ENCODE measurements at places on chromosomes 1 and 21.

GRCh38 chr1:84732520-84732919, 42.3 kb upstream of the SSX2IP start:
- DNase-seq: no peak

DNA sequence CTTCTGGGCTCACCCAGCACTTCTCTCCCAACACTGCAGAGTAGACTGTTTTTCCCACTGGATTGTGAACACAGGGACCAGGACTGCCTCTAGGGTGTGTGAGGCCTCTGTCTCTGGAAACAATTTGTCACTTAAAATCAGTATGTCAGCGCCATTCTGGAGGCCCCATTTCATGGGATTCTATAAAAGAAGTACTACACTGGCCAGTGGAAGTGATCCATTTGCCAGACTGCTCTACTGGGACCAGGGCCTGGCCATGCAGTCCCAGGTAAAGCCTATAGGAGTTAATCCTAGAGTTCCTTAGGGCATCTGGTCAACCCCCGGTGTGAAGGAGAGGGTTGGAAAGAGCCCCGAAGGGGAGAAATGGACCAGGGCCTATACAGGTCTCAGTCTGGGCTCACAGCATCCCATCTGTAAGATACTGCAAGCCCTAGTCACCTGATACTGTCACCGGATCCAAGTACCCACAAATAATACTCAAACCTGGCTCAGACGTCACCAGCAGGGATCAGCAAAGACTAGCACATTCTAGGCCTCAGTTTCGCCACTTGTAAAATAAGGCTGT, 245.0 kb downstream of the FOXD2 start:
- no peak for DNase-seq

GRCh38 chr1:62796221-62796620, 12.3 kb downstream of the ATG4C start:
- DNase-seq: no peak

DNA sequence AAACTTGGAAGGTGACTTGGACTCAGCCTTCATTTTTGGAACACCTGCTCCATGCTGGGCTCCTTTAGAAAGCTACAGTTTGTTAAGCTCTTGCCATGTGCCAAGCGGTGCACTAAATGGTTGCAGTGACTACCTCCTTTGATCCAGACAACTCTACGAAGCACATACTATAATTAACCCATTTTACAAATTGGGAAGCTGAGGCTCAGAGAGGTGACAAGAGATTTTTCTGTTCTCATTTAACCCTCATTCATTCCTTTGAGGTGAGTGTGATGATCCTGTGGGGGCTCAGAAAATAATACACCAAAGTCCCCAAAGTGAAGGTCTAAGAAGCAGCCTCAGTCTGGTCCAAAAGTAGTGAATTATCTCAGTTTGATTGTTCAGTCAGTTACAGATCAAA, 1.6 kb upstream of the PAQR7 start:
- no peak for DNase-seq

DNA sequence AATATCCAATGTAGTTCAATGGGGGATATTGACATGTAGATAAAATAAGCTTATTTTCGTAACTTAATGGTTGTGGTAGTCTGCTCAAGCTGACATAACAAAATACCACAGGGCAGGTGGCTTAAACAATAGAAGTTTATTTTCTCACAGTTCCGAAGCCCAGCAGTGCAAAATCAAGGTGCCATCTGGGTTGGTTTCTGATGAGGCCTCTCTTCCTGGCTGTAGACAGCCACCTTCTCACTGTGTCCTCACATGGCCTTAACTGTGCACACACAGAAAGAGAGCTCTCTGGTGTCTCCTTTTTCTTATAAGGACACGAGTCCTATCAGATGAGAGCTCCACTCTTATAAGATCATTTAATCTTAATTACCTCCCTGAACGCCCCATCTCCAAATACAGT, 64.8 kb upstream of the IPO9 start:
- DNase-seq: no peak

GRCh38 chr21:37695111-37695510, 221.1 kb downstream of the KCNJ6 start:
- no peak for DNase-seq

DNA sequence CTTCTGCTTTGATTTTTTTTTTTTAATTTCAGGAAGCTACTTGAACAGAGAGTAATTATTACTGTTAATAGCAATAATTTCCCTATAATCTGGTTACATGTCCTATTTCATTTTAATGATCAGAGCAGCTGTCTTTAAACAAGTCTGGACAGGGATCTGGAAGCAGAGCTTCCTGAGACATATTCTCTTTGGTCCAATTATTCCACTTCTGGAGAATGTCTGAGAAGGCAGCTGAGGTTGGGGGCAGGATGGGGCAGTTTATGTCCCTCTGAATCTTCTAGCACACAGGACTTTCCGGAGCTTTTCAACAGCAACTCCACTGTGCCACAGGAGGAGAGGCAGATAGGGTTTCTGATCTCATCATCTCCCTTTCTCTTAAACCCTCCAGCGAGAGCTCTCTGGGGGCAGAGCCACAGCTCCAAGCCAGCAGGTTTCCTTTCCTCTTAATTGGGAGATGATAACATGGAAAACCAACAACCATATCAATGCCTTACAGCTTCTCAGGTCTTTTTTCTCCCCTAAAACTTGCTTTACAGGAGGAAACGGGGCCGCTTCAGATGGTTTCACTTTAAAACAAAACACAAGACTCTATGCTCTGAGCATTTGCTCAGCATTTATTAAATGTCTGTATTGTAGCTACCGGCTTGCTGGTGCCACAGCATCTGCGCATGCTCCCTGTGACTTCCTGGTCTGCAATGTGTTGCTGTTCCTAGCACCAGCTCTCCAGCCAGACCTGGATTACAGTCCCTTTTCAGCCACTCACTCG, 425.7 kb upstream of the USP24 start:
- DNase-seq: no peak
